ENCODE measurements at places on chromosomes 13 and 19. TPM values are rescaled to one million over a fixed set of nuclear protein-coding genes. Genes with fewer than 3 reads are reported as not detected.

- DNase-seq: peak; percentile 73
These were observed 918 bp upstream of the LHB start for GRCh38 chr19:49017666-49018351.

DNA sequence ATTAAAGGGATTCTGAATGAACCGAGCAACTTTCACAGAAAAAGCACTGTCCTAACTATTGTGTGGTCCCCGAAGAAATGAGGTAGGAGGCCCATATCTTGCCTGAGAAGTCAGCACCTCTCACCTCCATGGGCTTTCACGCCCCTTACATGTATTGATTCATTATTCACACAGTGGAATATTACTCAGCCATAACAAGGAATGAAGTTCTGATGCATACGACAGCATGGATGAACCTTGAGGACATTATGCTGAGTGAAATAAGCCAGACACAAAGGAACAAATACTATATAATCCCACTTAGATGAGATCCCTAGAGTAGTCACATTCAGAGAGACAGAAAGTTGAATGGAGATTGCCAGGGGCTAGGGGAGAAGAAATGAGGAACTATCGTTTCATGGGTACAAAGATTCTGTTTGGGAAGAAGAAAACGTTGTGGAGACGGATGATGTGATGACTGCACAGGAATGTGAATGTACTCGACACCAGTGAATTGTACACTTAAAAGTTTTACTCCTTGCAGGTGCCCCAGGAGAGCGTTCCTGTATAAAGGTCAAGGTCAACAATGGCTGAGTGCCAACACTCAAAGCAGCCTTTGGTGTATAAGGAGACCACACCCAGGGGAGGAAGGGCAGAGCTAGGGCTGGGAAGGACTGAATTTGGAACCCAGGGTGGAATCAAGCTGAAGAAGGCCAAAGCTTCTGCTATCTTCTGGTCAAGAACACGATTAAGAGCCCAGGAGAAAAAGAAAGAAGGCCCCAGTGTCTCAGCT lies 22.5 kb downstream of the ZIC5 start:
- DNase-seq: no peak

GRCh38 chr13:90675129-90675528 lies 672.4 kb upstream of the MIR17HG start:
- no peak for DNase-seq

DNA sequence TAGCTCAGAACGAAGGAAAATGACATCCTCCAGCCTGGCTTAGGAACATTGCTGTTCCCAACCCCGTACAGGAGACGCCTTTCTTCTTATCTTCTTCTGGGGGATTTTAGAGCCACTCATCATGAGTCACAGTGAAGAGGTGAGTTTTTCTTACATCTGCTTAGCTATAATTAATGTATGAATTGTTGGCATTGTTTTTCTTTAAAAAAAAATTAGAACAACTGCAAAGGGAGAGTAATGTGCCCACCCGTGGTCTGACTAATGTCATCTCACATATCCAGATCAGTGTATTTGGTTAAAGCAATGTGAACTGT lies 310.6 kb upstream of the TSHZ3 start:
- no peak for DNase-seq

GRCh38 chr13:111095031-111095840 lies 19.9 kb upstream of the ARHGEF7 start:
- DNase-seq: no peak

KLF12 gene
- 24.6 TPM for total RNA-seq

DNA sequence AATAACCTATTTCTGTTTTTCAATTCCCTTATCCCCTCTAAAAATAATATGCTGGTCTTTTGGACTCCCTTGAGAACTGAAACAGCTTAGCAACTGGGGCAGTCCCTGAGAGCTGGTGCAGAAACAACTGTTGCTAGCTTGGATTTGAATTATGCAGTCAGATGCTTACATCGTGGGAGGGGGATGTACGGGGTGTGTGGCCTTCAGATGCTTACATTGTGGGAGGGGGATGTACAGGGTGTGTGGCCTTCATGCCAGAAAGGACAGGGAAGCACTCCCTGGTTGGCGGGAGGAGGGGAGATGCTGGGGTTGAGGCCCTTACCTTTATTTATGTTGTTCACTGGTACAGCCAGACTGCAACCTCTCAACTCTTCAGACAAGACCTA lies 25.6 kb downstream of the LRCH1 start:
- no peak for DNase-seq

- DNase-seq: no peak
These were observed 138.2 kb downstream of the DCLK1 start for GRCh38 chr13:35992964-35993363.

ZNF570 gene
- total RNA-seq: 6.1 TPM

- peak; percentile 82 for DNase-seq
These were observed 539 bp upstream of the ZNF667 start for GRCh38 chr19:56477429-56478338.

IGLON5 gene
- not detected for total RNA-seq

- DNase-seq: no peak
These were observed 128.3 kb downstream of the ATP11A start for GRCh38 chr13:112818040-112818697.

DNA sequence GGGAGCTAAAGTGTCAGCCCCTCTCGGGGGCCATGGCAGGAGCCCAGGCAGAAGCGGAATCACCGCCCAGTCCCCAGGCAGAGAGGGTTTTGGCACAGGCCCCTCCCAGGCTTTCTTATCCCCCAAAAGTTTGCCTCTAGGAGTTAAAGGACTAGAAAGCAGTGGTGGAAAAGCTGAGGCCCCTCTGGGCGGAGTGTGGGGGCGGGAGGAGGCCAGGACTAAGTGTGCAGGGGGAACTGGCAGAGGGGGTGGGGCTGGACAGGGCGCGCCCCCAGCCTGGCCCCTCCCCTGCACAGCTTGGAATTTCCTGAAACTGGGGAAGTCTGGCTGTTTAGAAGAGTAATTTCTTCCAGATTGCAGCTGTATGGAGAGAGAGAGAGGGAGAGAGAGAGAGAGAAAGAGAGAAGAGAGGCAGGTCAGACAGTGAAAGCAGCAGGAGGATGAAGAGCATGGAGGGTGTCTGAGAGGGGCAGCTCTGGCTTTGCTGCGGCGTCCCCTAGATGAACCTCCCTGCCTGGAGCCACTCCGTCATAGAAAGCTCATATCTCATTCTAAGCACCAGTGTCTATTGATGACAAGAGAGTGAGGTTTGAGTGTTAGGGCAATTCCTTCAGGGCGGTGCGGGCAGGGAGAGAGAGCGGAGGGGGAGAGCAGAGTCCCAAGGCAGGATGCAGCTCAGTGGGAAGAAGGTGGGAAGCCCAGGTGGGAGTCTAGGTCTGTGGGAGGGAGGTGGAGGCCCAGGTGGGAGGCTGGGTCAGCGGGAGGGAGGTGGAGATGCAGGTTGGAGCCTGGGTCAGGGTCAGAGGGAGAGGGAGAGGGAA lies at the start of gene CDC42EP5:
Gene CDC42EP5 (minus strand): TSS at position 226 of the 821 bp plus-strand sequence. CDS start 7,749 bp downstream, outside the sequence.
- DNase-seq: no peak

DNA sequence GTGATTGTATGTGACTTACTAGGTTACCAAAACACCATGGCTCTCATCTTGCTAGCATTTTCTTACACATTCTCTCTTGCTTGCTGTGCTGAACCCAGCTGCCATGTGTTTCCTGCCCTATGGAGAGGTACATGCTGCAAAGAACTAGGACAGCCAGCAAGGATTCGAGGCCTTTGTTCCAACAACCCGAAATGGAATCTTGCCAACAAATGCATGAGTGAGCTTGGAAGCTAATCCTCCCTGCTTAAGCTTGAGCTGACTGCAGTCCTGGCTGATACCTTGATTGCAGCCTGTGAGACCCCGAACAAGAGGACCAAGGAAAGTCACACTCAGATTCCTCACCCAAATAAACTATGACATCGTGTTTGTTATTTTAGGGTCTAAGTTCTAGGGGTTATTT lies 651.2 kb downstream of the SLITRK6 start:
- DNase-seq: no peak
